Large intestine (tissue), 12 donors: ENCODE measurements at places on chromosomes 6 and 20. TPM values are rescaled to one million over a fixed set of nuclear protein-coding genes. Genes with fewer than 3 reads are reported as not detected.

GRCh38 chr20:24382331-24382730, 87.1 kb upstream of the SYNDIG1 start:
- no peaks in the 10 kb centered on the region for H3K4me1 ChIP-seq
- H3K36me3 ChIP-seq, result no peaks in the 10 kb centered on the region
- H3K27me3 ChIP-seq, result no peaks in the 10 kb centered on the region
- no peak overlapping the region for H3K27ac ChIP-seq

Gene PAK5
- 1.6 TPM for polyA plus RNA-seq

Gene LPA
- polyA plus RNA-seq, result 0.06 TPM

Gene OARD1
- 82.5 TPM for polyA plus RNA-seq

GRCh38 chr6:136696783-136697364, 95.4 kb downstream of the MAP3K5 start:
- no peak overlapping the region for H3K4me3 ChIP-seq
- H3K4me1 ChIP-seq, result no peaks in the 10 kb centered on the region
- no peak overlapping the region for H3K27ac ChIP-seq
- H3K36me3 ChIP-seq, result no peaks in the 10 kb centered on the region
- no peak for DNase-seq
